GM12891 (cell line): ENCODE measurements at places on chromosomes 13 and 19.

DNA sequence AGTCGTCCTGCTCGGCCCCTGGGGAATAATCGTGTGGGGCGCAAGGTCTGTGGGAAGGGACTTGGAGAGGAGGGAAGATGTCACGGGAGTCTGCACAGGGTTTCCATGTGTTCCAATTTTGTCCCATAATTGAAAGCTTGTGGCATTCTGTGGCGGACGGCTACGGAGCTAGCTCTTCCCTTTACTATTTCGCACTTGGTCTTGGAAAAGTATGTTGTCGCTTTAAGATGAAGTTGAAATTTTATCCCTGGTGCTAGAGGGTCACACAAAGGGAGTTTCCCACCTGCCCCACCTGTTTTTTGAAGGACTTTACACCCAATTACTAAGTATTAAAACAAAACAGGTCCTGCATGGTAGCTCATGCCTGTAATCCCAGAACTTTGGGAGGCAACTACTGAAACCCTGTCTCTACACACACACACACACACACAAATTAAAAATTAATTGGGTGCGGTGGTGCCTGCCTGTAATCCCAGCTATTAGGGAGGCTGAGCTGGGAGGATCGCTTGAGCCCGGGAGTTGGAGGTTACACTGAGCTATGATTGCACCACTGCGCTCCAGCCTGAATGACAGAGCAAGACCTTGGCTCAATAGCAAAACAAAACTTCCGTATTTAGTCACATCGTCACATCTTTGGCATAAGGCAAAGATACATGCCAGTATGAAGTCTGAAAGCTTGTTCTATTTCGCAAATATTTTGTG, 967 bp upstream of the TPT1 start:
- DNase-seq, result no peak

GRCh38 chr13:73828811-73829210, 305.4 kb downstream of the KLF12 start:
- DNase-seq, result no peak

DNA sequence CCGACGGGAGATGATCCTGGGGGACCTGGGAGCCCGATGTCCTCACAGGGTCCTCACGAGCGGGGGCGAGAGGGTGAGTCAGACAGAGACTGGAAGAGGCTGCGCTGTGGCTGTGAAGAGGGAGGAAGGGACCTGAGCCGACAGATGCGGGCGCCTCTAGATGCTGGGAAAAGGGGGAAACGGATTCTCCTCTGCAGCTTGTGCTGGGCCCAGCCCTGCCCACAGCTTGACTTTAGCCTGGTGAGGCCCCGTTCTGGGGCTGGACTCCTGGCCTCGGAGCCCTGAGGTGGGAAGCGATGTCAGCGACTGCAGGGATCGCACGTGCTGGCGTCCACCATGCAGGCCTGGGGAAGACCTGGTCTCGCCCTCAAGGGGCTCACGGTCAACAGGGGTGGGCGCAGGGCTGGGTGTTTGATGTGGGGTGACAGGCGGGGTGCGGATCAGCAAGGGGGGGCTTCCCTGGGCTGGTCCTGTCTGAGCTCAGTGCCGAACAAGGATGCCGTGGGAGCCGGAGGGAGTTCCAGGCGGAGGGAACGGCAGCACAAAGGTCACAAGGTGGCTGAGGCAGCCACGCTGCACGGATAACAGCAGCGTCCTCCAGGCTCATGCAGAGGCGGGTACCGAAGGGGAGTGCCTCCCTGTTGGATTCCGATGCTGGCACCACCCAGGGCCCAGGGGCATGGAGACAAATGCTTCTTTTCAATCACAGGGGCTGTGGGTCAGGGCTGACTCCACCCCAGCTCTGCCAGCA, 31.8 kb downstream of the PIP5K1C start:
- DNase-seq, result no peak

- DNase-seq, result no peak
Measured at GRCh38 chr13:29180055-29180454, 359.9 kb downstream of the MTUS2 start.

DNA sequence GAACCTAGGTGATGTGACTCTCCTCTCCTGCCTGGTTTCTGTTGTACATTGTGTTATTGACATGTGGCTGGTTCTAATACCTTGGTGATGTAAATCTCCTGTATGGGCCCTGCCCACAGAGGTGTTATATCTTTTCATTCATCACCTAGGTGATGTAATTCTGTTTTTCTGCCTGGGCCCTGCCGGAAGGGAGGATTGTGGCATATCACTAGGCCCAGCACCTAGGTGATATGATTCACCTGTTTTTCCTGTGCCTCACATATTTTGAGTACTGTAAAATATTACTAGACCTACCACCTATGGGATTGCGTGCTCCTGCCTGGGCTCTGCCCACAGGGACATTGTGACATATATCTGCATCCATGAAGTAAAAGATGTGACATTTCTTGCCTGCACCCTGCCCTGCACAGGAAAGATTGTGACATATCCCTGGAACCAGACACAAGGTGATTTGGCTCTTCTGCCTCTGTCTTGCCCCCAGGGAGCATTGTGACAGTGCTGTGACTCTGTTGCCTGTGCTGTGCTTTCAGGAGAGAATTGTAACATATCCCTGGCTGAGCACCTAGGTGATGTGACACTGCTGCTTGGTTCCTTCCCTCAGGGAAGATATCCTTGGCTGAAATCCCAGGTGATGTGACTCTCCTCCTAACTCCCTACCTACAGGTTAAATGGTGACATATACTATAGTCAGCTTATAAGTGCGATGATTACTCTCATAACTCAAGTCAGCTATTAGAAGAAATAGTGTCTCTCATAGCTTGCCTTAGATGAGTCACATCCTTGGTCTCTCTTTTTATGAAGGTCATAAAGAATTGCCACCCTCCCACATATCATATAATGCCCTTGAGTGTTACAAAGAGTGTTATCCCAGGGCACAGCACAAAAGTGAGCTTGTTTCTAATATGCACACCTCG, 13.3 kb upstream of the ZNF681 start:
- no peak for DNase-seq

DNA sequence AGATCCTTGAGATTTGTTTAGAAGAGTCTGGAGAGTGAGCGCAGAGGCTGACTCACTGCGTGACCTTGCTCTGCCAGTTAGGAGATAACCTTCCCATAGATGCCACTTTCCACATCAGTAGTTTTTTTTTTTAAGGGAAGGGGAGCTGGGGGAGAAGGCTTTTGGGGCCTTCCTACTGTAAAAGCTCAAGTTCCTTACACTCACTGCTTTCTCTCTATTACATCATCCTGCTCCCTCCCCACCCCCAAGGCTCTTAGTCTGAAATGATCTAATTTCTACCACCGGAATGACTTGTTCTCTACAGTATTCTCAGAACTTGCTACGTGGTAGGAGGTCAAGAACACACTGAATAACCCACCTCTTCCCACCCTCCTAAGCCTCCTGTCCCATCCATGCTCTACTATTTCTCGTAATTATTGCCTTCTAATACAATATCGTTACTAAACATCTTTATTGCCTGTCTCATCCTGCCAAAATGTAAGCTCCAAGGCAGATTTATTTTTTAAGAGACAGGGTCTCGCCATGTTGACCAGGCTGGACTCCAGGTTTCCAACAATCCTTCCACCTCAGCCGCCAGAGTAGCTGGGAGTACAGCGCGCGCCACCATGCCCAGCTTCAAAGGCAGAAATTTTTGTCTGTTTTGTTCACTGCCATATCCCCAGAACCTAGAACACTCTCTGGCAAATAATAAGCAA, 1.2 kb downstream of the LONP1 start:
- DNase-seq, result peak; percentile 30

DNA sequence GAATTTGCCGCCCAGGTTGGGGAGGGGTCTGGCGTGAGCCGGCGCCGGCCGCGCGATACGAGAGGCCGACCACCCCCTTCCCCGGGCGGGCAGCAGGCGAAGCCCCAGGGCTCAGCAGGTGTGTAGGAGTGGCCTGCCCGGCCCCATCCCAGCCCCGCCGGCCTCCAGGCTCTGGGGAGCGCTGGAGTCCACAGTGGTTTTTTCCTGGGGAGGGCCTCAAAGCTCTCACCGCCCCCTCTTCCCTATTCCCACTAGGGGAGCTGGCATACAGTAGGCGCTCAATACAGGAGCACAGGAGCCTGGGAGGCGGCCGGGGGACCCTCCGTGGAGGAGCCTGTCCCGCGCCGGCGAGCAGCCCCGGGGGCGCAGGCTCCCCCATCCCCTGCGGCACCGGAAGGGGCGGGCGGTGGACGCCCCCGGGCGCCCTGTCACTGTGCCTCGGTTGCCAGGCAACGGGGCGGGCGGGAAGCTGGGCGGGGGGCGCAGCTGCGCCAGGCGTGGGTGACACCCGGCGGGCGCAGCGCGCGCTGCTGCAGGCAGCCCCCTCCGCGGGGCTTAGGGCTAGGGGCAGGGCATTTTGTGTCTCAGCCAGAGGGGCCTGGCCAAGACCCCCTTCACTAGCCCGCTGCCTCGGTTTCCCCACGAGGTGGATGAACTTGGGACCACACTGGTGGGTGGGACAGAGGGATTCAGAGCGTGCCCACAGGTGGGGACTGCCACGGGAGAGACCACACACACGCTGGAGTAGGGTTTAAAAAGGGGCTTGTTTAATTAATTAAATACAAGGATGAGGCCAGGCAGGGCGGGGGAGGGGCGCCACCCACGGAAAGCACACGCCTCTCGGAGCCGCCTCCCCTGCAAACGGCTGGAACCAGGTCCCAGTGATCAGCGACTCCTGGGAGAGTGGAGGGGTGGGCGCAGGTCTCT, 3.6 kb upstream of the REXO1 start:
- no peak for DNase-seq

- no peak for DNase-seq
Measured at GRCh38 chr13:106275446-106276032, 259.9 kb downstream of the EFNB2 start.

DNA sequence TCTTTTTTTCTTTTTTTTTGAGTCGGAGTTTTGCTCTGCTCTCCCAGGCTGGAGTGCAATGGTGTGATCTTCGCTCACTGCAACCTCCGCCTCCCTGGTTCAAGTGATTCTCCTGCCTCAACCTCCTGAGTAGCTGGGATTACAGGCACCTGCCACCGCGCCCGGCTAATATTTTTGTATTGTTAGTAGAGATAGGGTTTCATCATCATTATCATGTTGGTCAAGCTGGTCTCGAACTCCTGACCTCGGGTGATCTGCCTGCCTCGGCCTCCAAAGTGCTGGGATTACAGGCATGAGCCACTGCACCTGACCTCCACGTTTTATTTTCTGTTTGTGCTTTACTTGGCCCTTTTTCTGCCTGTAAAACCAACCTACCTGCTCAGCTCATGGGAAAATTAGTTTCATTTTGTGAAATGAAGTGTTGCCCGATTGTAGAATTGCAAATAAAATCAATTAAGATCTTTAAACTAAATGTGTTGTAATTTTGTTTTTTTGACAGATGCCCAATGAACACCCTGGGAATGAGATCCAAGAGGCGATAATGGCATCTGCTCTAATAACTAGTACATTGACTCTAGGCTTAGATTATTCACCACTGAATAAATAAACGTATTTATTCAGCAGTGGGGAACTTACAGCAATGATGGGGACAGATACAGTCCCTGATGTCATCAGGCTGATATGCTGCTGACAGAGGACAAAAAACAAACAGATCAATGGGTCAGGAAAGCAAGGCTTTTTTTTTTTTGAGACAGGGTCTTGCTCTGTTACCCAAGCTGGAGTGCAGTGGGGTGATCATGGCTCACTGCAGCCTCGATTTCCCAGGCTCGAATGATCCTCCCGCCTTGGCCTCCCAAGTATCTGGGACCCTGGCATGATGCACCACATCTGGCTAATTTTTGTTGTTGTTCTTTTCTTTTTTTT, 2.2 kb upstream of the RAB11B start:
- DNase-seq, result no peak

GRCh38 chr13:36796052-36796451, 23.0 kb upstream of the RFXAP start:
- no peak for DNase-seq

- DNase-seq, result no peak
Measured at GRCh38 chr19:11813703-11814028, 407 bp upstream of the ZNF440 start.

GRCh38 chr19:17522988-17523872, 11.8 kb downstream of the PGLS start:
- peak; percentile 74 for DNase-seq

DNA sequence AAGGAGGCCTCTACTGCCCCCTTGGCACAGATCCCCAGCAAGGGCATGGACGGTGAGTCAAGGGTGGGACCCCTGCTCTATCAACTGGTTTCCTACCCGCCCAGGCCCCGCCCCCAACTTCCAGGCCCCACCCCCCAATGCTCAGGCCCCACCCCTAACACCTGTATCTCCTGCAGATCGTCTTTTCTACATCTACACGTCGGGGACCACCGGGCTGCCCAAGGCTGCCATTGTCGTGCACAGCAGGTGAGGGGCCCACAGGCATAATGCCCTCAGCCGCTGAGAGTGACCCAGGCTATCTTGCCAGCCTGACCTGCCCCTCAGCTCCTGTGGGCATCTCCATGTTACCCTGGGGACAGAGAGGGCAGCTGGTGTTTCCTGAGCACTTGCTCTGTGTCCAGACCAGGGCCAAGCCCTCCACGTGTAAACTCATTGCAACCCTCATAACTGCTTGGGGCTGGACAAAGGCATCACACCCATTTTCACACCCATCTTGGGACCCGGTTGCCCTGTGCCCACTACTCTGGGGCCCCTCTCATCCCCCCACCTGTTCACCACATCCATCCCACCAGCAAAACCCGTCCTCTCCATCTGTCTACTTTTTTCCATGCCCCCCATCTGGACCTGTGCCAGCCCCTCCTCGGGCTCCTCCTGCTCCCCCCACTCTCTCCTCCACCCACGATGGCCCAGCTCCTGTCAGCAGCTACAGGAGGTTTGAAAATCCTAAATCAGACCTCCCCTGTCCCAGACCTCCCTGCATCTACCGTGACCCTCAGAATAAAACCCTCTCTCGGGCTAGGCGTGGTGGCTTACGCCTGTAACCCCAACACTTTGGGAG, 17.2 kb downstream of the SLC27A1 start:
- DNase-seq, result no peak

- DNase-seq, result no peak
Measured at GRCh38 chr19:18198374-18198773, 5.4 kb downstream of the MPV17L2 start.
